ENCODE measurements at places on chromosomes 13 and 19.
A peak's percentile ranks its signal among the peaks of the same experiment; 100 is the strongest.

DNA sequence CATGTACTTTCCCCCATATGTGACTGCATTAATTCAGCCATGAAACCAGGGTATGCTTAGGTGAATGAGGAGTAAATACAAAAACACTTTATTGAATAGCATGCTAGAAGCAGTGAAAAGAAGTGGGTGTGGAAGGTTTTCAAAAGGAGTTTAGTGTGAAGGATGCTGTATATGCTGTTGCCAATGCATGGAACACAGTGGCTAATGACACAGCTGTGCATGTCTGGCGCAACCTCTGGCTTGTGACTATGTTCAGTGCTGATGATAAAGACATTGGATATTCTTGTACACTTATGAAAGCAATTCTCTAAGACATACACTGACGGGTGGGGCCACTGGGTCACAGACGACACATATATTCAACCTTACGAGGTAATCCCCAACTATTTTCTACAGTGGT, 55.2 kb downstream of the SOX21 start:
- DNase-seq = no peak

DNA sequence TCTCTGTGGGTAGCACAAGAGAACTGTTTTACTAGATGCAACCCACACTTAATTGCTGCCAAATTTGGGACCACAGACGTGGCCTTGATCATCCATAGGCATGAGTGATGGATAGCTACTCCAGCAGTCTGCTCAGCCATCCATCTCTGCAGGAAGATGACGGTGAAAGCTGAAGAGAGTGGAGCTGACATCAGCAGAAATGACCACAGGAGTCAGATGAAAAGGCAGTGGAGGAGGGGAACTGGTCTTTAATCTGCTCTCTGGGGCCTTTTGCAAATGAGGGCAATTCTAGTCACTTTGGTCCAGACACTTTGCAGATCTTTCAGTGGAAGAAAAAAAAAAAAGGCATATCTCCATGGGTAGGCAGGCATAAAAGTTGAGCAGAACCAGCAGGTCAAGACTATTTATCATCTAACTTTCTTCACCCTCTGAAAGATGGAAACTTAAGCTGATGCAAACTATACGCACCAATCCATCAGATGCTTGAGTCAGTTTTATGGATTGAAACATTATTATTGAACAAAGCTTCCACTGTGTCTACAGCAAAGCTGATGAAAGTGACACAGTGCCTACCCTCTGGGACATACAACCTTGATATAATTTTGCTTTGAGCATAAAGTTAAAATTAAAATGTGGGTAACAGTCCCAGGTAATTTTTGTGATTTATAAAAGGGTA, 281.6 kb upstream of the OBI1 start:
- no peak for DNase-seq

DNA sequence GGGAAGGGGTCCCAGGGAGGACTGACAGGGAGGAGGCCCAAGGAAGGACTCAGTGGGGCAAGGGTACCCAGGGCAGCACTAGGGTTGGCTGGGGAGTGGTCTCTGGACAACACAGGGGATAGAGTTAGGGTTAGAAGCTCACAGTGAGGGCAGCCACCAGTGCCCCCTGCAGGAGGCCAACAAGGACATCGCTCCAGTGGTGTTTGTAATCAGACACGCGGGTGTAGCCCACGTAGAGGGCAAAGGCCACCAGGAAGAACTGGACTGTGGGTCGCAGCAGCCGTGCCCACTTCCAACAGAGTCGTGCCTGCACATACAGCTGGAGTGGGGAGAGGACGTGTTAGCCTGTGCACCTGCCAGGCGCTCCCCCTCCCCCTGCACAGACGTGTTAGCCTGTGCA, 9.2 kb downstream of the PLPP2 start:
- no peak for DNase-seq

DNA sequence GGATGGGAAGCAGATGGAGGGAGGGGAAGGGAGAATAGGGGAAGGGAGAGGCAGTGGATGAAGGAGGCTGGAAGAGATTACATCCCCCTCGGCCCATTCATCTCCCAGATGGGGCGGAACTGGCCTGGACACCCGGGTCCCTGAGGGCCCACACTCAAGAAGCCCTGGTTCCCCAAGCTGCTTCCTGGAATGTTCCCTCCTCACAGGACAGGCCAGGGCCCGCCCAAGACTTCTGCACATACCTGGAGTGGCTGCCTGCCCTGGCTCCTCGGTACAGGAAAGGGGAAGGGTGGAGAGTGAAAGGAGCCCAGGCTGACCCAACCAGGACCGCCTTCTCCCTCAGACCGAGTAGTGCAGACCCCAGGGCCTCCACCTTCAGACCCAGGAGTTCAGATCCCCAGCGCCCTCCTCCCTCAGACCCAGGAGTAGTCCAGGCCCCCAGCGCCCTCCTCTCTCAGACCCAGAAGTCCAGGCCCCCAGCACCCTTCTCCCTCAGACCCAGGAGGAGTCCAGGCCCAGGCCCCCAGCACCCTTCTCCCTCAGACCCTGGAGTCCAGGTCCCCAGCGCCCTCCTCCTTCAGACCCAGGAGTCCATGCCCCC, 489 bp downstream of the NTF4 start:
- no peak for DNase-seq

DNA sequence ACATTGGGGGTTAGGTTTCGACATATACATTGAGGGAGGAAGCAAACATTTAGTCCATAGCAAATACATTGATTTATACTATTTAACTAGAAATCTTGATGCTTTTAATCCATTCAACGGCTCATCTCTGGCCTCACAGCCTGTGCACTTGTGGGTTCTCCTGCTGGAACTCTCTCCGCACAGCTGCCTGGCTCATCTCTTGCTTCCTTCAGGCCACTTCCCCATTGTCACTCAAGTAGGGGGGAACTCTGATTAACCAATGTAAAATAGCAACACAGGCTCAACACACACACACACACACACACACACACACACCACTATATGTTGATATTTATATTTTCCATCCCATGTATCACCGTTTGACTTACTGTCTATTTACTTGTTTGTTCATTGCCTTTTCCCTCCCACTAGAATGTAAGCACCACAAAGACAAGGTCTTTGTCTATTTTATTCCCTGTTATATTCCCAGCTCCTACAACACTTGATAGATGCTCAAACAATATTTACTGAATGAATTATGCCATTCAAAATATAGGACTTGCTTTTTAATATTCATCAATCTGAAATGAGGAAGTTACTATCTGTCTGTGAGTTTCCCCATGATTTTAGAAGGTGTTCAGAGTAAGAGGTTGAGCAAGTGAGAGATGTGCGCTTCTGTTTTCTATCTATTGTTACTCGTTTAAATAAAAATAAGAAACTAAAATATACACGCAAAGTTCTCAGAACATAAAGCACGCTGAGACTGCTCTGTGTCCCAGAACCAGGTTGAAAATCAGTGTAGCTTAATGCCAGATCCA, 29.8 kb upstream of the PABPC3 start:
- no peak for DNase-seq

- no peak for DNase-seq
Observed at GRCh38 chr13:106700007-106700406, 132.1 kb upstream of the ARGLU1 start.

- DNase-seq = no peak
Observed at GRCh38 chr13:30755678-30756077, 20.3 kb downstream of the ALOX5AP start.

DNA sequence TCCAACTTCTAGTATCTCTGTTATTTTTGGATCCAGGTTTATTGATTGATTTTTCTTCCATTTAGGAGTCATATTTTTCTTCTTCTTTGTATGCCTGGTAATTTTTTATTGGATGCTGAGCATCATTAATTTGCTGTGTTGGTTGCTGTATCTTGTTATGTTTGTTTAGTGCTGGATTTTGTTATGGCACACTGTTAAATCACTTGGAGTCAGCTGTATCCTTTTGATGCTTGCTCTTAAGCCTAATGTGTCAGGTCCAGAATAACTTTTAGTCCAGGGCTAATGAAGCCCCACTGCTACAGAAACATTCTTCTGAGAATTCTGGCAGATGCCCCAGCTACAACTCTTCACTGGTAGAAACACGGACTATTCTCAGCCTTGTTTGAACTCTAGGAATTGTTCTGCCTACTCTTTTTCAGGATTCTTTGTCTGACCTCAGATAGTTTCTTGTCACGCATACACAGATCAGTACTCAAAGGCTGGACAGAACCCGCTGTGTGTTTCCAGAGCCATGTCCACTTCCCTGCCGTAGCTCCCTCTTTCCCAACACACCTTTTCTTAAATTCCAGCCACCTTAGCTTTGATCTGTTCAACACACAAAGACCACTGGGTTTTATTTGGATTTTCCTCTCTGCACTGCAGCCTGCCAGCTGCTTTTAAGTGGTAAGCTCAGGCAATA, 137.1 kb upstream of the WASF3 start:
- no peak for DNase-seq

DNA sequence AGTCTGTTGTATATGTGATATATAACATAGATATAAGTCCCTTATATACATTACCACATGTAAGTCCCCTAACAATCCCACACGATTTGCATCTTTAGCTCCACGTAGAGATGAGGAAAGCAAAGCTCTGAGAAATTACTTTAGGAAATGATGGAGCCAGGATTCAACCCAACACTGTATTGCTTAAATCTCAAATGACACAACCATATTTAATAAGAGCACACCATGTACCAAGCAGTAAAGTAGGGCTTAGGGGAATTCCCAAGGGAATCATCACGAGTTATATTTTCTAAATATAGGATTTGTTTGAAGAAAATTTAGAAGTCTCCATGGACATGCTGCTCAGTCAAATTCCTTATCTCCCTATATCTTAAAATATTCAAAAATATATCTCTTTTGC, 61.3 kb upstream of the POMP start:
- no peak for DNase-seq

DNA sequence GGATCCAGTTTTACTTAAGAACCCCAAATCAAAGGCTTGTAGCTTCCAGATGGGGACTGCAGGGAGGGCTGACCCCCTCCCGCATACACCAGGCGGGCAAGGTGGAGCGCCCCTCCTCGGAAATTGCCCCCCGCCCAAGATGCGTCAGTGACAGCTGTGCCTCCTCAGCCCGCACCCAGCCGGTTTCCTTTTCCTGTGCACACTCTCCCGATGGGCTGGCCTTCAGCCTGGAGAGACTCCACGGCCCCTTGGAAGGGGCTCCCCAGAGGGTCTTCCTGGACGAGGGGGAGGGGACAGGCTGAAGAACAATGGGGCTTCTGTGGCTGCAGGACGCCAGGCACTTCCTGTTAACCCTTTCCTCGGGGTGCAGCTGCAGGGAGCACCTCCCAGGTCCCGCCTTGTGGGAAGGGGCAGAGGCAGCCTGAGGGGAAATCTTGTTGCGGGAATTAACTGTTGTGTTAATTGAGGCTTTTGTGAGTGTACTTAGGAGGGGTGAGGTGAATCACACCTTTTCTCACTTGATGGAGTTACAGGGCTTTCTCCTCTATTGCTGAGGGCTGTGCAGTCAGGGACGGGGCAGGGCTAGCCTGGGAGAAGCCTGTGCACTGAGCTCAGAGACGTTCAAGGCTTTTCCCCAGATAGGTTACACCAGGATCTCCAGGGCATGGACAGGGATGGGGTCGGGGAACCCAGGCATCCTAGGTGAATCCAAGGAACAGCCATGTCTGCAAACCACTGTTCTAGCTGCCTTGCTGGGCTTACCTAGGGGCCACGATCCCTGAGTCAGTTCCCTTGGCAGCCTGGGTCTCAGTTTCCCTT, 14.3 kb downstream of the IER2 start:
- DNase-seq = peak; percentile 85

DNA sequence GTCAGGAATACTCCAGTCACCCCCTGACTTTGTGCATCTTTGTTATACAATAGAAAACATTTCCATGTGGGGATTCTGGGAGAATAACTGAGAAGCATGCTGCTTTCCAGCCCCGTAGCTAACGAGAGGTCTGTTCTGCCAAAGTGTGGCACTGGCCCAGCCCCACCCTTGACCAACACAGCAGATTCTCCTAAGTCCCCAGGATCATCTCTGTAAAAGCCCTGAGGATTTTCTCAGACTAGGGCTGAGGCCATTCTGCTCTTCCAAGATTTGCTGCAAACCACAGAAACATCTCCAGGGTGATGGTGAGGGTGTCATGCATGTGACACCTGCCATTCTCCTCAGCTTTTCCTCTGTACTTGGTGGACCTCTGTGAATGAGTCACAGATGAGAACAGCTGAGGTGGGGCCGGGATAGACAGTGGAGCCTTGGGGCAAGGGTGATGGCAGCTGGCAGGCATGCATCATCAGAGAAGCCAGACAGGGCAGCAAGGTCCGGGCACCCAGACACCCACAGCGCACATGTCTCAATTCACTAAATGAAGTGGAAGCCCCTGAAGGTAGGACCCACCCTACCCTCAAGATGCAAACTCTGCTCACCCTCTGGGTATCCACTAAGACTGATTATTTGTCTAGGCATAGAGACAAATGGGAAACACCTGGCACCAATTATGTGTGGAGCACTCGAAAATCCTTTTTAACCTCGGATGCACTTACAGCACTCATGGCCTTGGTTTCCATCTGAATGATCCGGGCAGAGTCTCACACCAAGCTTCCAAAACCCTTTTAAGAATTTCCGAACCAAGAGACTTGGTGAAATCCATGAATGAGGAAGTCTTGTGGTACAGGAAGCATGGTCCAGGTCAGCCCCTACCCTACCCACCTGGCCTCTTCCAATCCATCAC, 20.1 kb upstream of the DOCK9 start:
- DNase-seq = peak; percentile 39

GRCh38 chr19:49676136-49676783, 811 bp upstream of the PRMT1 start:
- DNase-seq = peak; percentile 96

- no peak for DNase-seq
Observed at GRCh38 chr13:44698066-44698465, 121.9 kb upstream of the TSC22D1 start.

DNA sequence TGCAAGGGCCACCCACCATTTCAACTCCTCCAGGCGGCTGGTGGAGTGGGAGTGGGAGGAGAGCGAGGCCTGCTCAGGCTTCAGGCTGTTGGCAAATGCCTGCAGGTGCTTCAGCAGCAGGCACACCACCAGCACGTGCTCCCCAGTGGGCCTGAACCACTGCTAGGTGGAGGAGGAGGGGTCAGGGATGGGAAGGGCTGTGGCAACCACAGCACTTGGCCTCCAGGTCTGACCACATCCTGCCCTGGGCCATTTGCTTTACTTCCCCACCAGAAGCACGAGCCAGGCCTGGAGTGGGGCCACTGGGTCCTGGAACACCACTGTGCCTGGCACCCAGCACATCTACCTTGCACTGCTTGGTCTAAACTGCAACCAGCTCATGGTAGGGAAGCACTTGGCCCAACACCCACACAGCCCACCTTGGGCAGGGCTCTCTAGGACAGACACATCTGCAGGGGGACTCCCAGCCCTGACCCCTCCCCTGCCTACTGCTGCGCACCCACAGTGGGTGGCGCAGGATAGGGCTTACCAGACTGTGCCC, 26.2 kb downstream of the TUBA3C start:
- DNase-seq = no peak

Data from dermis microvascular lymphatic vessel endothelial cell (primary cell).